Activated T-cell treated with anti-CD3 and anti-CD28 coated beads for 24 hours (primary cell): ENCODE measurements at places on chromosomes 13 and 19.

DNA sequence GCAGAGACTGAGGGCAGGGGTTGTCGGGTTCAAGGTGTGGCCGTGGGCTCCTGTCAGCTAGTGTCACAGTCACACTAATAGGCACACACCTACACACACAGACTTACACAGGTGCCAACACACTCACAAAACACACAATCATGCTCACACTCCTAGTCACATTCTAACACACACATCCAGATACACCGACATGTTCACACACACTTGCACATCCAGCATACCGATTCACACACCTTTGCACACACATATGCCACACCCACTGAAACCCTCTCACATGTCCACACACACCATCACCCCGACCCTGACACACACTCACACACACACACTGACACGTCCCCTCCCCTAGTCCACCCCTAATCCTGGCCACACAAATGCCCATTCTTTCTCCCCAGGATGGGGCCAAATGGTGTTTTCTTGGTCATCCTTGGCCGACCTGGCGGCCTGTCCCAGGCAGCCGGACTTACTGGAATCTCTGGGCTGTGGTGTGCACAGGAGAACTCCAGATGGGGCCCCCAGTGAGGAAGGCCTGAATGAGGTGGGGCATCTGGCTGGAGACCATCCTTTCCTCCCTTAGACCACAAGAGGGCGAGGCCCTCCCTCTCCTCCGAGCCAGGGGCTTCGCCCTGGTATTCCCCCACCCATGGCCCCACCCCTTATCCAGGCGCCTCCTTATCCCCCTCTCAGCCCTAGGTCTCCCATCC is 19.1 kb upstream of the PNMA8B start:
- DNase-seq = no peak

DNA sequence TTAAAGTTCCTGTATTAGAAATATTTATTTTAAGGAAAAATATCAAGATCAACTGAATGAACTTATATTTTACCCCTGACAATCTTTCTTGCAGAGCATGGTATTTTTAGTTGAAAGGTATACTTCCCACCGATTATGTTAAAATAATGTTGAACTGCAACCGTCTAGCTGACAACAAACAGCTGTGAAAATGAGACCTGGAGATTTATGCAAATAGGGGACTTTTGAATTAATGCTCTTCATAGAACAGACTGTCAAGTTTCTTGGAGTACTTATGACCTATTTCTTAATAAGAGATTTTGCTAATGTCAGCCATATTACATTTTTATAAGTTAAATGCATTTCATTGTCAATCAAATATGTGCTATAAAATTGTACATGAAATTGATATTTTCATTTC is 210.9 kb downstream of the NALCN start:
- DNase-seq = no peak

- no peak for DNase-seq
Observed at GRCh38 chr13:25744178-25744577, 307.6 kb downstream of the SHISA2 start.

DNA sequence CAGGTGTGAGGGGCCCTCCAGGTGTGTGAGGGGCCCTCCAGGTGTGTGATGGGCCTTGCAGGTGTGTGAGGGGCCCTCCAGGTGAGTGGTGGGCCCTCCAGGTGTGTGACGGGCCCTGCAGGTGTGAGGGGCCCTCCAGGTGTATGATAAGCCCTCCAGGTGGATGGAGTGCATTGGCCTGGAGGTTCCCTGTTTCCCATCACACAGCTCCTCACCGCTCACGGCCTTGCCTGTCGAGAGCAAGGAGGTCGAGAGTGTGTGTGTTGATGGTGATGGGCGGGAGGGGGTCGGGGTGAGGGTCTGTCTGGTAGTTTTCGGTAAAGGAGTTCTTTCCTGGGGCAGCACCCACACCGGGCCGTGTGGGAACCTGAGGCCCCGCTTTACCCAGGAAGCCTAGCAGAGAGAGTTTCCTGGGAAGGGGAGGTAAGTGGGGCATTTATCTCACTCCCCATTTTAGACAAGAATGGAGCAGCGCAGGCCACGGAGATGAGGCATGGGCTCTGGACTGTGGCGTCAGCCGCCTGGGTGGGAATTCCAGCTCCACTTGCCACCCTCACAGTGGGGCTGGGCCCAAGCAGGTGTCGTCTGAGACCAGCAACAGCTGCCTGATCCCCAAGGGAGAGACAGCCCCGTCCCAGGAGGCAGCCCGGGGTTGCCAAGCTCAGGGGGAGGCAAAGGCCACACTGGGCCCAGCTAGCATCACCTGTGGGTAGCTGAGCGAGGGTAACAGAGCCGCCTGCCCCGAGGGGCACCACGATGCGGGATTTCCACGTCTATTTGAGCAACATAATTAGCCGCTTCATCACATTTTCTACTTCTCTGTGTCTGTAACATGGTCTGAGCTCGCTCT is 10.9 kb upstream of the GAS6 start:
- DNase-seq = no peak

GRCh38 chr13:77328819-77329132 is 1.9 kb upstream of the MYCBP2 start:
- no peak for DNase-seq

- no peak for DNase-seq
Observed at GRCh38 chr13:84399320-84400085, 517.2 kb upstream of the SLITRK1 start.

DNA sequence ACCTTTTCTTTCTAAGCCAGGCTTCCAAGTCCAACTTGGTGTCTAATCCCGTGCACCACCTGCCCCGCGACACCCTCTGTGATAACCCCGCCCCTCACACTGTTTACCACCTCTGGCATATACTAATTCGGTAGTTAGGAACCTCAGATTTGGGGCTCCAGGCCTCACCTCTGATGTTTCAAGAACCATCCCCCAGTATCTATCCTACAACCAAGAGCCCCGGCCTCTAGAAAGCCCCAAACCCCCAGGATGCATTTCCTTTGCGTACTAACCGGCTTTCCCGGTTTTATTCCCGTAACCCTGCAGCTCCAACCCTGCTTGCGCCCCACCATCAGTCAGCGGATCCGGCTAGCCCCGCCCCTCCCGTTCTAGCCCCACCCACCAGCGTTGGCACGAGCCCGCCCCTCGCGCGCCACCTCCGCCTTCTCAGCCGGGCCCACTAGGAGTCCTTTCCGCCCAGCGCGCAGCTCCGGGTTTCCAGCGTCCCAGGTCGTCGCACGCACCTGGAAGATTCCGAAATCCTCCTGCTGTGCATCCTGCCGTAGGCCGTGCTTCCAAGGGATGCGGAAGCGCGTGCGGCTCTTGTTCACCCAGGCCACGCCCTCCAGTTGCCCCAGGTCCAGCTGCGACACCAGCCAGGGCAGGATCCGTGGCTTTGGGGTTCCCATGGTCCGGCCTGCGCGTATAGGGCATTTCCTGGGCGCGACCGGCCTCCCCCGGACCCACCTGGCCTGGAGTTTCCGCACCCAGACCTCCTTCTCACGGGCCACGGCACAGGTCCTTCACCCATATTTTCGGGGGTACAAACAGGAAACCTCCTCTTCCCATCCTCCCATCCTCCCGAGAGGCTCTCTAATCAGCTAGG is 1.3 kb downstream of the IRF3 start:
- peak; percentile 87 for DNase-seq

GRCh38 chr19:48841047-48841446 is 4.8 kb upstream of the HSD17B14 start:
- no peak for DNase-seq

DNA sequence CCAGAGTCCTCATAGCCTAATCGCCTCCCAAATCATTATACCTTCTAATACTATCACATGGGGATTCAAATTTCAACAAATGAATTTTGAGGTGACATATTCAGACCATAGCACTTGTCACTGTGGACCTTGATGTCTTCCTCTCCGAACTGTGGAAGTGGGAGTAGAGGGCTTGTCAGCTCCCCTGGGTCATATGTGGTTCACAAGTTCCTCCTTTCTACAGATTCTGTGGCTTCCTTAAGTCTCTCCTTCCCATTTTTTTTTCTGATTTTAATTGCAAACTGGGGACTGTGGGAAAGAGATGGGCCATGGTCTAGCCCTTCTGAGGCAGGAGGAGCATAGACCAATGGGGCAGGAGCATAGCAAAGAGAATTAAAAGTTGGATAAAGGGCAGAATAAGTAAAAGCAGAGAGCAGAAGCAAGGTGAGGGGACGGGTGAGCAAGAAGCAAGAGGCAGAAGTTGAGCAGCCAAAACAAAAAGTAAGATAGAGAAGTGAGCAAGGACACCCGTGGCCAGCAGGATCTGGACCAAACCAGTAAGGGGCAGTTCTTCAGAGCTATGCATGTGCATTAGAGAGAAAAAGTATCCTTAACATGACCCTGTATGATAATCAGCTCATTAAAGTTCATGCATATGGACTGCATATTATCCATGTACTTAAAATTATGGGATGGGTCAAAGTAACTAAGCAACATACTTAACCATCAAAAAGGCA is 2.6 kb upstream of the SIGLEC7 start:
- no peak for DNase-seq
